ENCODE measurements at places on chromosomes 3 and 15.

DNA sequence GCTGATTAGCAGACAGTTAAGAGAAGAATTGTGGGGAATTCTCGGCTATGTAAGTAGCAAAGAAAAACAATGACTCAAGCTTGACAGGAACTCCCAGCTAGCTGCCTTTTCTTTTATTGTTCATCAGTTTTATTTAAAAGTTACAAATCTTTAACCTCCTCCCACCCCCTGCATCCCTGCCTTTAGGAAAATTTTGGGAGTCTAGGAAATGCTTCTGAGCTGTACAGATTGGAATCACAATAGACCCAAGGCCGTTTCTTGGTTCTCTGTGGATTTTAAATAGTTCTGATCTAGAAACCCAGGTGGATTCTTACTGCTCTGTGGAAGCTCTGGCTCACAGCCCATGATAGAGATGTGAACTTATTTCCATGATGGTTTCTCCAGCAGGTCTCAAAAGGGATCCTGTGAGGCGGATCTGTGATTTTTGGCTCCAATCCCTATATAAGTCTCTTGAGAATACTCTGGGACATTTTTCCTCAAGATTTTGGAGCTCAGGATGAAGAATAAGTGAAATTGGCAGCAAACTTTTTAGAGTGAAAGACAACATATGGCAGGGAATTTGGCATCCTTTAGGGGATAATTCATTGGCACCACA, 312.3 kb downstream of the EPHA3 start:
- no peak for DNase-seq

DNA sequence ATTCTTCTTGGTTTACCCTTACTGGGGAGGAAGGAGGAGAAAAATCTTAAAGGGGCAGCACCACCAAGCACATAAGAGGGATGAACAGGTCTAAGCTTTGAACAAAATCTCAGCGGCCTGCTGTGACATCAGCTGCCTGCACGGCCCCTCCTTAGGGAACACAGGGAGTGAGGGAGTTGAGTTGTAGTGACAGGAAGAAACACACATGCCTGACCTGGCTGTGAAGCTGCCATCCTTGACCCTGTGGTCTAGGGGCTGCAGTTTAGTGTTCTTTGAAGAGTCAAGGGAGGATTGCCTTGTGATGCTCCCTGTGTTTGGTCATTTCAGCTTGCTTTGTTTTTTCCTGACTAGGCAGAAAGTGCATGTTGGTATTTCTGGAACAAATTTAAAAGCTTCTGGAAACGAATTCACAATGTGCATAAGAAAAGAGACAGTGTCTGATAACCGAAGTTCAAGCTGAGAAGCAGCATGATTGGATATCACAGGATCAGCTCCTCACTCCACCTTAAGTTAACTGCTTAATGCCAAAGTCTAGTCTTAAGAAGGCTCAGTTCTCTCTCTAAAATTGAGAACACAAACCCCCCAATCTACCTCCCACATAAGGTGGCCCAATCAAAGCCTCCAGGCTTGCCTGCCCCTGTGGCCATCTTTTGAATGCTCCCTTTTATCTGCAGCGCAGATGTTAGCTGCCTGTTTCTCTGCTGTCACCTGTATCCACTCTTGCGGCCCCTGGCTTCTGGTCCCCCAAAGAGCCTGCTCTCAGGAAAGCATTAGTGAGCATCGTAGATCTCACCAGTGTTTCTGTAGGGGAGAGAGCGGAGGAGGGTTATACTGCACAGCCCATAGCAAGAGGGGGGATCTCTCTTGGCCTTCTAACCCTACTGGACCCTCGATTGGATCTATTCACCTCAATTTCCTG, 82.2 kb downstream of the SCN11A start:
- DNase-seq = no peak

- no peak for DNase-seq
Measured at GRCh38 chr15:85890620-85890980, 95.9 kb upstream of the KLHL25 start.

- DNase-seq = no peak
Measured at GRCh38 chr3:185585518-185585858, 607 bp upstream of the SENP2 start.

Data from iPS DF 19.7 (cell line).